Activated CD8-positive, alpha-beta T cell treated with anti-CD3 and anti-CD28 coated beads for 36 hours (primary cell): ENCODE measurements at places on chromosomes 5 and 9. TPM values are rescaled to one million over a fixed set of nuclear protein-coding genes. Genes with fewer than 3 reads are reported as not detected.

Gene SLC6A3
- not detected for total RNA-seq

Gene DNM1
- total RNA-seq, result 0.59 TPM

Gene SELENOP
- not detected for total RNA-seq

Gene CREB3
- 22.3 TPM for total RNA-seq

Gene BTNL8
- not detected for total RNA-seq

Gene CCDC171
- total RNA-seq, result 2.3 TPM

Gene RHOBTB3
- total RNA-seq, result 0.50 TPM

Gene LHFPL2
- total RNA-seq, result not detected

Gene FUT7
- total RNA-seq, result 0.09 TPM

Gene GDF9
- 0.90 TPM for total RNA-seq

- no peaks in the 10 kb centered on the region for H3K36me3 ChIP-seq
- H3K4me1 ChIP-seq, result peaks cover 14% of the 10 kb centered on the region
- peaks cover 19% of the 10 kb centered on the region for H3K27me3 ChIP-seq
- peak overlapping the region; percentile 89 for H3K4me3 ChIP-seq
These were observed 141.5 kb downstream of the TSSK1B start for GRCh38 chr5:113293068-113293974.

GRCh38 chr9:93268551-93269314, 84.8 kb downstream of the WNK2 start:
- H3K36me3 ChIP-seq, result no peaks in the 10 kb centered on the region
- peak overlapping the region; percentile 32 for H3K27ac ChIP-seq
- peak overlapping the region; percentile 24 for H3K4me3 ChIP-seq
- peaks cover 12% of the 10 kb centered on the region for H3K4me1 ChIP-seq
- H3K27me3 ChIP-seq, result peaks cover 2% of the 10 kb centered on the region

- DNase-seq, result no peak
- H3K36me3 ChIP-seq, result no peaks in the 10 kb centered on the region
- H3K27me3 ChIP-seq, result no peaks in the 10 kb centered on the region
- H3K4me1 ChIP-seq, result no peaks in the 10 kb centered on the region
- no peak overlapping the region for H3K27ac ChIP-seq
- no peak overlapping the region for H3K4me3 ChIP-seq
These were observed 236.8 kb downstream of the ACTL7B start for GRCh38 chr9:108618906-108619550.

GRCh38 chr5:130955041-130955440, 210.0 kb downstream of the HINT1 start:
- H3K36me3 ChIP-seq, result no peaks in the 10 kb centered on the region
- no peak overlapping the region for H3K4me3 ChIP-seq
- no peaks in the 10 kb centered on the region for H3K27me3 ChIP-seq
- no peak overlapping the region for H3K27ac ChIP-seq
- DNase-seq, result no peak

- H3K4me3 ChIP-seq, result no peak overlapping the region
- DNase-seq, result peak; percentile 24
- H3K4me1 ChIP-seq, result no peaks in the 10 kb centered on the region
- peaks cover 9% of the 10 kb centered on the region for H3K27me3 ChIP-seq
These were observed 93.7 kb downstream of the PDE4D start for GRCh38 chr5:59799668-59800346.

GRCh38 chr9:131262327-131263032, 13.8 kb downstream of the FAM78A start:
- H3K4me1 ChIP-seq, result peaks cover 59% of the 10 kb centered on the region
- peak overlapping the region; percentile 20 for H3K4me3 ChIP-seq
- H3K27ac ChIP-seq, result peak overlapping the region; percentile 82
- no peak for DNase-seq
- H3K27me3 ChIP-seq, result no peaks in the 10 kb centered on the region
- H3K36me3 ChIP-seq, result peaks cover 49% of the 10 kb centered on the region

- no peak overlapping the region for H3K4me3 ChIP-seq
- H3K4me1 ChIP-seq, result no peaks in the 10 kb centered on the region
- no peaks in the 10 kb centered on the region for H3K36me3 ChIP-seq
- H3K27ac ChIP-seq, result no peak overlapping the region
These were observed 152.1 kb downstream of the CRB2 start for GRCh38 chr9:123508048-123508447.
